ENCODE measurements at places on chromosomes 7 and 10.

DNA sequence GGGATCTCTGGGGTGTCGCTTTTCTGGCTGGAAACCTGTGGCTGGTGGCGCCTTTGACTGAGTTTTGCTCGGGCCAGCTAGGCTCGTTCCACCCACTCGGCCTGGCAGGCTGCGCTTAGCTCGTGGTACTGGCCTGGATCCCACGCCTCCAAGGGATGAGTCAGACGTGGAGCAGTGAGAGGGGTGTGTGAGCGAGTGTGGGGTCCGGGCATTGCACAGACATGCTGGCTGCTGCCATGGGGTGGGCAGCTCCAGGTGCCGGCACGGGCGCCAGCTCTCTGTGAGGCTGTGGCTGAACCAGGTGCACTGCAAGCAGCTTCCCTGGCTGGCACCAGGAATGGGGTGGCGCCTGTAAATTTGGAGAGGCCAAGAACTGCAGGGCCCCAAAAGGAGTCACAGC, 63.1 kb upstream of the CACNA2D1 start:
- DNase-seq, result no peak

GRCh38 chr7:116162992-116163391, 47.3 kb upstream of the TES start:
- DNase-seq, result no peak

GRCh38 chr7:16040346-16040745, 353.9 kb upstream of the MEOX2 start:
- DNase-seq, result no peak

DNA sequence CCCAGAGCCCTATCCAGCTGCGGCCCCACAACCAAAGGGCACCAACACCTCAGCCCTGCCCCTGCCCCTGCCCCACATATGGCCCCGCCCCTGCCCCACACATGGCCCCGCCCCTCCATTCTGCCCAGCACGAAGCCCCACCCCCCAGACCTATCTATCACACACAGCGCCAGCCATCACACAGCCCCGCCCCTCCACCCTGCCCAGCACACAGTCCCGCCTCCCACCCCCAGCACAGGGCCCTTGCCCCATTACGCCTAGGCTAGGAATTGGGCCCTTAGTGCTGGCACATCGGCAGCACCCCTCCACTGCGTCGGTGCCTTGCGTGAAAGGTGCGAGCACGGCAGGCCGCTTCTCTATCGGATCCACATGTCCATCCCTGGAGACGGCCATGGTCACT, 126.8 kb downstream of the MAD1L1 start:
- DNase-seq, result no peak

- DNase-seq, result peak; percentile 52
Measured at GRCh38 chr7:79298145-79298760, 155.2 kb downstream of the MAGI2 start.

DNA sequence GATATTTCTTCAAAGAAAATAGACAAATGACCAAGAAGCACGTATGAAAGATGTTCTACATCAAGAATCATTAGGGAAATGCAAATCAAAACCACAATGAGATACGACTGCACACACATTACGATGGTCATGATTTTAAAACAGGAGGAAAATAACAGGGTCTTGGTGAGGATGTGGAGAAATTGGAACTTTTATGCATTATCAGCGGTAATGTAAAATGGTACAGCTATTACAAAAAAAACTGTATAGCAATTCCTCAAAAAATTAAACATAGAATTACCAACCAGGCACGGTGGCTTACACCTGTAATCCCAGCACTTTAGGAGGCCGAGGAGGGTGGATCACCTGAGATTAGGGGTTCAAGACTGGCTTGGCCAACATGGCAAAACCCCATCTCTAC, 178.8 kb upstream of the NEBL start:
- no peak for DNase-seq

- no peak for DNase-seq
Measured at GRCh38 chr7:96495751-96496216, 173.9 kb upstream of the SLC25A13 start.

DNA sequence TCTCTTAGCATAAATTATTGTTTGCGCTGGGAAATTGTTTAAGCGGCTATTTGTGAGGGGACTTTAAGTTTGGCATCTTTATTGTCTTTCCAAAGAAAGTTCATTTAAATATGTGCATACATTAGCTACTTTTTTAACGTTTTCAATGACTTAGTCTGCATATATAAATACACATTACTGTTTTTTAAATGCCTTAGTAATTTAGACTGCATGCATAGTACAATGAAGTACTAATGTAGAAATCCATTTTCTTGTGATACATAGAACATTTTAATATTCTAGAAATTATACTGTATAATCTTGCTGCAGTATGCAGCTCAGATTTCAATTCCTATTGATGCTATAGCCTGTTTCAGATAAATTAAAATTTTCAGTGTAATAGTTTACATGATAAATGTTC, 325.4 kb downstream of the MALRD1 start:
- no peak for DNase-seq

DNA sequence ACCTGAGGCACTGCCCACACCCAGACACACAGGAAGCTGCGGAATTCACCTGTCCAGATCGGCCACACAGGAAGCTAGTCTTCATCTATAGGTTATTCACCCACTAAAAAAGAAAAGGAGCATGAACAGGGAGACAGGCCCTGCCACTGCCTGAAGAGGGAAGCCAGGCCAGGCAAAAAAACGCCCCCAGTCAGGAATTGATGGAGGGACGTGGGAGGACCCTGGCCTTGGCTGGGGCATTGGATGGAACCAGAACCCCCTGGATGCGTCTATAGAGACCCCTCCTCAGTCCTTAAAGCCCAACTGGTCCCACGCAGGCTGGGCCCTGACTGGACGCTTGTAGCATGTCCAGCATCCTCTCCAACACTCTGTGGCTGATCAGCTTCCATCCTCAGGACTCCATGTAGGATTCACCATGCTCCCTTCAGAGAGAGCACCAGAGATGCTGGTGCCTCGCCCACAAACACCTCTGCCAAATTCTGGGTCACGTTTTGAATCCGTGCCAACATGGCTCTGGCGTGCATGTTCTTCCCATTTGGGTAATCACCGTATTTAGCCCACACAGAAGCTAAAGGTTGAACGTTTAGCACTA, 259.3 kb upstream of the TCERG1L start:
- DNase-seq, result no peak

DNA sequence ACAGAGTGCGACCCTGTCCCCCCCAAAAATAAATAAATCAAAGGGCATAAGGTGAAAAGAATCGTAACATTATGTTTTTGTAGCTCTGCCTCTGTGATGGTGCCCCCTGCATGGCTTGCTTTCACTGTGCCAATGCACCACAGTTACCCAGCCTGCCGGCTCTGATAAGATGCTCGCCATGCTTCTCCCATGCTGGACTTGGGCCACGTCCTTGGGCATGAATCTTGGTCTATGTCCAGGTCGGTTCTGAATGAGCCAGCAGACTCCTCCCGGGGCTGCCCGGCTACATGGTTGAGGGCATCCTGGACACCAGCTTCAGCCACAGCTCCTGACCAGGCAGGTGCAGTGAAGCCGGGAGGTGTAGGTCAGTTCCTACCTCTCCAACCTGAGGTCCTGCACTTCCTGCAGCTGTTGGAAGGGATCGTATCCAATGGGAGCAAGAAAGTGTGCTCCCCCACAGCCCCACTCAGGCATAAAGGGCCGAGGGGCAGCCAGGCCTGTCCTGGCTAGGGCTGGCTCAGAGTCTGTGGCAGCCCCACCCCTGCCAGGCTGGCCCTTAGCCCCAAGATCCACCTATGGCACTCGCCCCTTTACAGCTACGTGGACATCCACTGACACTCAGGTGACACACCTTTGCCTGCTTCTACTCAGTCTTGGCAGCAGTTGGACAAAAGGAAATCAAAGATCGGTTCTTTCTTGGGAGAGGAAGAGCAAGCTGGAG, 34.1 kb downstream of the CHST3 start:
- no peak for DNase-seq

GRCh38 chr10:103893817-103894216, 24.2 kb downstream of the STN1 start:
- no peak for DNase-seq

DNA sequence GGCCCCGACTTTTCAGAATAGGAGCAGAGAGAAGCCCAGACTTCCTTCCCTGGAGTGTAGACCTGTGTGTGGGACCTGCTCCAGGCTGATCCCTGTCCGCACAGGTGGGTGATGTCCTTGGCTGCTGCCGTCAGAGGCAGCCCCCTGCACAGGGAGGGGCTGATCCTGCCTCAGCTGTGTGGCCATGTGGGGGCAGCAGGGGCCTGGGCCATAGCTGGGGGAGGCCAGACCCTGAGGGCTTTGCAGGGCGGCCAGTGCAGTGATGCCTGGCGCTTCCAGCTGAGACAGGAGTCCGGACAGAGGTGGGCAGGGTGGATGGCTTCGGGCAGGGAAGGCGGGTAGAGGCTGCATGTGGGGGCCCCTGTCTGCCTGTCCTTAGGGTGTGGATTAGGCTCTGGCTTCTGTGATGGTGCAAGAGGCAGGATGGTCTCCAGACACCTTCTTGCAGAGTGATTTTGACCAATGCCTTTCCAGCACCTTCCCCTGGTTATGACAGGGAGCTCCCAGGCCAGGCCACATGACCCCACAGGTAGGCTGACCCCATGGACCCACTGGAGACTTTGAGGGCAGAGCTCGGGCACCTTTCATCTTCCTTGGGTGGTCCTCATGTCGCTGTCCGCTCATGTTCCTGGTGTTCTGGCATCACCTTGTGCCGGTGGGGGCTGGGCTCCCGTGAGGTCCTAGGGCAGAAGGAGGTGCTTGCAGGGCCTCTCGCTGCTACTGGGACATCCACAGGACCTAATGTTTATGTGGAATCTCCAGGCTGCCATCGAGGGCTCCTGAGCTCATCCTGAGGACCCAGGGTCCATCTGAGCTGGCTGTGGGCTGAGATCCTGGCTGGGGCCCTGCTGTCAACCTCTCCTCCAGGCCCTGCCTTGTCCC, 141.5 kb downstream of the ADCY1 start:
- DNase-seq, result no peak

GRCh38 chr7:2586326-2587020, 27.7 kb downstream of the IQCE start:
- DNase-seq, result no peak

DNA sequence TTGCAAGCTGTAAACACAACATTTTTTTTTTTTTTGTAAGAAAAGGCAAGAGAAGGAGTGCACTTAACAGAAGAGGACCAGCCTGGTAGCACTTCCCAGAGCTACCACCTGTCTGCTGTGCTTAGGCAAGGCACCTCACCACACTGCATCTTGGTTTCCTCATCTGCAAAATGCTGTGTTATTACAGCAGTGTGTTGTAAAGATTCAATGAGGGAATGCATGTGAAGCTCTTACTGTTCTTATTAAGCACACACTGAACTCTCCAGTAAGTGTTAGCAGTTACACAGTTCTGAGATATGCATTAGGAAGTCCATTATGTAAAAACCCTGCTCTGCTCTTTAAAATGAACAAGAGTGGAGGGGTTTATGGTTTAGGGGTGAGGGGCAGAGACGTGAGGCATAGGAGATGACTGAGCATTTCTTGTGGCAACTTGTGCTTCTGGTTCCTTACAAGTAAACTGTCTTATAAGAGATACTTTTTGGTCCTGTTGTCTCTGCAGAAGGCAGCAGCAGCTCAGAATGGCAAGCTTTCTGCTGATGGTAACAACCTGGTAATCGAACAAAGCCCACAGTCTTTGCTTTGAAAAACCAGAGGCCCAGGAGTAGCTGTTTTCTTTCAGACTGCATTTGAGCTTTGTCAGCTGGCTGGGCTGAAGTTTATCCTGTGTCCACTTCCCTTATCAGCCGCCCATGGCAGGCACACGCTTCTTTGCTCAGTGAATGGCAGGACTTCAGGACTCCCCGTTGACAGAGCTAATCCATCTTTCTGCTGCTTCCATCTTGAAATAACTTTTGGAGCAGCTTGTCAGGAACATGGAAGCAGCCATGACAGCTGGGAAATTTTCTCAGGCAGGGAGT, 98.8 kb upstream of the BMPER start:
- DNase-seq, result no peak

- DNase-seq, result no peak
Measured at GRCh38 chr7:40455485-40455884, 320.7 kb downstream of the SUGCT start.

DNA sequence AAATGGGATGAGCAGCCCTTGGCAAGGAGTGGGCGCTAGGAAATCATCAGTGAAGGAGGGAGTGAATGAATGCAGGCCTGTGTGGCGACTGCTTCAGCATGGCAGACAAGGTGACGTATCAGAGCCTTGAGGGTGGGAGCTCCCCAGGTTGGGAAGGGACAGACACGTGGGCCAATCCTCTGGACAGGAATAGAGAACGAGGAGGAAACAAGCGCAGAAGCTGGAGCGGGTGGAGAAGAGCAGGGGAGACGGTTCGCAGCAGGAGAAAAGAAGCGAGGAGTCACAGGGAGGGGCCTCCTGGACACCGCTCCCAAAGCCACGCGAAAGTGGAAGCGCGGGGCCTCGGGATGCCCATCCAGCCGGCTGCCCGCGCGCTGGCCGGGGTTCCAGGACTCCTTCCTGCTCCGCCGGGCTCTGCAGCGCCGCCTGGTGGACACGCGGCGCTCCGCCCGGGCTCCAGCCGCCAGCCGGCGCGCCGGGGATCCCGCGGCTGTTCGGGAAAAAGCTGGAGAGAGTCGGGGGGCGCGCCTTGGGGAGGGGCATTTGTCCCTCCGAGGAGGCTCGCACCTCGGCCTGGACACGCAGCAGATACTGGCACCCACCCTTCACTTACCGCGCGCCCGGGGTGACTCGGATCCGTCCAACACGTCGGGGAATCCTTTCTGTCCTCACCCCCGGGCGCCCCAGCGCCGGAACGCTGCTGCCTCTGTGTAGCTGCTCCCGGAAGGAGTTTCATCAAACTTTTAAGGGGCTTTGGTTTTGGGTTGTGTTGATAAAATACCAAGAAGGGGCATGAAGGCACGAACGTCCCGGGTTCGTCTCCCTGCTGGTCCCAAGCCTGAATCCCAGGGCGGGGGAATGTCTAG, 6.3 kb downstream of the ZNF503 start:
- DNase-seq, result peak; percentile 57

DNA sequence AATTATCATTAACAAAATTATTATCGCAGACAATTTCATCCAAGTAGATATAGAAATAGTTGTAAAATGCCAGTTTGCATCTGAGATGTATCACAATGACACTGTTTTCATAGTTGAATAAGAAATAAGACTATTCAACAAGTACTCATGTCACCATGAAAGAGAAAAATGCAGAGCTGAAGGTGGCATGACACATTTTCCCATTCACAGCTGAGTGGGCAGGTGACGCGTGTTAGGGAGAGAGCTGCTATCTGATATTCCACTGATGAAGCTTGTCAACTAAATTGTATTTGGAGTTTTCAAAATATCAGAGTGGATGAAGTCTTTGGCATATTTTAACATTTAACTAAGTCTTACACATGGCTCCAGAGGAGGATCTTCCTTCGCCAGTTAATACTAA, 70.3 kb upstream of the HDAC9 start:
- DNase-seq, result no peak

DNA sequence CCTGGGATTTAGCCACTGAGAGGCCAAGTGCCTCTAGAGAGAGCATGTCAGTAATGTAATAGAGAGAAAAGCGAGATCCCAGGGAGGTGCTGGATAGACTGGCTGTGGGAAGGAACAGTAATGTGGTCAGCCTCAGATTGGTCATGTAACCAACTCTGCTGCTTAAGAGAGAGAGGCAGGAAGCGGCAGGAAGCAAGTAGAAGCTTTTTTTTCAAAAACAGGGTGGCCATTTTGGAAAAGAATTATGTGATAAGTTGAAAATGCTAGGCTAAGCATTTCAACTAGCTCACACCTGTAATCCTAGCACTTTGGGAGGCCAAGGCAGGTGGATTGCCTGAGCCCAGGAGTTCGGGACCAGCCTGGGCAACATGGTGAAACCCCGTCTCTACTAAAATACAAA, 3.7 kb upstream of the PCOLCE start:
- no peak for DNase-seq

GRCh38 chr7:26198133-26198780, 2.3 kb downstream of the HNRNPA2B1 start:
- peak; percentile 50 for DNase-seq
